CD8-positive, alpha-beta T cell (primary cell): ENCODE measurements at places on chromosomes 6 and 20.

DNA sequence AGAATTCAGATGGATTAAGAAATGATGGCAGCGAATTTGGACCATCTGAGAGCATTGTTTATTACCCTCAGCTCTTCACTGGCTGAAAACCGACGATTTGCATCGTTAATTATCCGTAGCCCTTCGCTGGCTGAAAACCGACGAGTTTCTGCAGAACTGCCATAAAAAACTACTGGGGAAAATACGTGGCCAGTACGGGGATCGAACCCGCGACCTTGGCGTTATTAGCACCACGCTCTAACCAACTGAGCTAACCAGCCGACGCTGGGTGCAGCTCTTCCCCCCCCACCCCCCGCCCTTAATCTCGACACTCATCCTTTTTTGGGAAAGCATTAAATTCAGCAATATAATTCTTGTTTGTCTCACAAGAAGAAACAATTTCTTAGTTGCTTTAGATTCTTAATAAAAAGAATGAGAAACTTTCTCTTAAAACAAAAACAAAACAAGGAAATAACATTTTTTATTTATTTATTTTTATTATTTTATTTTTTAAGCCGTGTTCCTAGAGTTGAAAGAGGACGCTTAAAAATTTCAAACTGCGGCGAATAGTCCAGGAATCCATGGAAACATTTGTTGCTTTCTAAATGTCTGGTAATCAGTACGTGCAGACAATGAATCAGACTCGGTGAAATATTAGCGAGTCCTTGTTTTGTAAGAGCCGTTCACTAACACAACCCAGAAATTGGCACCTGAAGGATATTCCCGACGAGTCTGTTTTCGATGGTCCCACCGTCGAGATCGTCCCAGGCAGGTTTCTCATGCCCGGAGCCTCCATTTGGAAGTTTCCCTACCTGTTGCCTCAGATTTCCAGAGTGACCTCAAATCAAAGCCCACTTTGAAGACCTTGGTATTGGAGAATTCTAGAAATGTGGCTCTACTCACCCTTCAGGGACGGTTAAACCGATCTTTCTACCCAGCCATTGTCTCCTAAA, 27.8 kb downstream of the PRSS16 start:
- no peak for DNase-seq

DNA sequence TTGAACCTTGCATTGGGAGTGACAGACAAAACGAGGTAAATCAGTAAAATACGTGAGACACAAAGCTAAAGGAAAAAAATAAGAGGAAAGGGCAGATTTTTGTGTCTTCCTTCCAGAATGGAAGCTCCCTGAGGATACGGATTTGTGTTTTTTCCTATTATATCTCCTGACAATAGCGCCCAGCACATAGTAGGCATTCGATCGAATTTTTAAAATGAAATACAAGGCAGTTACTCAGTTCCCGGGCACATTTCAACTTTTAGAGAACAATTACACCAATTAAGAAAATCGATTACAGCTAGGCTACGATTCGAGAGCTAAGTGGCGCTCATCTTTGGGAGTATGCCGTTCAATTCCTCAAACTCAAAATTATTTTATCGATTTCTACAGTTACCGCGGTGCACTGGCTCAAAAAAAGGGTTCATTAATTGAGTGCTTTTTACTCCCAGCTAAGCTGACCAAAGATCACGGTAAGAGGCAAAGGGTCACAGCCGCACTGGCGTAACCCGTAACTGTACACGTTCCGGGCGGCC, 443 bp downstream of the RMND1 start:
- no peak for DNase-seq

DNA sequence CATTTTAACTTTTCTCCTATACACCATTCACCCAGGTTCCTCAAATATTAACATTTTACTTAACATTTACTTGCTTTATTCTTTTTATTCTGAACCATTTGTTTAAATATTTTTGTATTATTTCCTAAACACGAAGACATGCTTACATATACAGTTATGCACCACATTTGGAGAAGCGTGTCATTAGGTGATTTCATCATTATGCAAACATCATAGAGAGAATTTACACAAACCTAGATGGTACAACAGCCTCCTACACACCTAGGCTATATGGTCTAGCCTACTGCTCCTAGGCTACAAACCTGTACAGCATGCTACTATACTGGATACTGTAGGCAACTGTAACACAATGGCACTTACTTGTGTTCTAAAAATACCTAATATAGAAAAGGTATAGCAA, 6.6 kb downstream of the TDP2 start:
- no peak for DNase-seq

- no peak for DNase-seq
These were observed 10.2 kb downstream of the ASXL1 start for GRCh38 chr20:32368323-32368722.

- no peak for DNase-seq
These were observed 32.4 kb upstream of the RPP40 start for GRCh38 chr6:5036269-5036668.

GRCh38 chr6:31568537-31568961, 3.5 kb upstream of the LTA start:
- peak; percentile 69 for DNase-seq

DNA sequence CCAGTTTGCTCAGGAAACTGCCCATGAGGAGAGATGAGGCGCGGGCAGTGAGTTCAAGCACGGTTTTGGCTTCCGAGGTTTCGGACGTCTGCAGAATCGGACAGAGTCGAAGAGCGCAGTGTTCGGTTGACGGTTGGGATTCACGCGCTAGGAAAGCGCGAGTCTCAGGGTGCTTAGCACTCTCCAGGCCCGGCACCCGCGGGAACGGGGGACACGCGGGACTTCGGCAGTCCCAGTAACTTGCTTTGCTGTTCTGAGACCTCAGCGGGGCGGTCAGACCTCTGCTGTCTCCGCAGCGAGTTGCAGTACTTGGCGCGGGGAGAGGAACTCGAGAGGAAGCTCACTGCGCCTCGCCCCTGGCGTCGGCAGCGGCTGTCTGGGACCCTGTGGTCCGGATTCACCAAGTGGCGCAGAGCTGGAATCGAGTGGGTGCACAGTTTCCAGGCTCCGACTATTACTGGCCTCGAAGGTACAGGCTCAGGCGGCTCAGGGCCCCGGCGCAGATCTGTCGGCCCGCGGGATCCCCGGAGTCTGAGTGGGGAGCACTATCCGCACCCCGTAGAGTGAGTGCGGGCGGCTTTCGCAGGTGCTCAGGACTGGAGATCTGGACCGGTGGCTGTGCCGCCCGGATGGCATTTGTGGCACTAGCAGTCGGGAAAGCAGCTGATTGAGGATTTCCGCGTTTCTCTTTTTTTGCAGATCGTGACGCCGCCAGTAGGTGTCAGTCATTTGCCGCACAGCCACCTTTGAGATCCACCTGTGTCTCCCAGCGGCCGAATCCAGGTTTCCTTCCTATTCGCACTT, at the start of gene POM121L2:
Gene POM121L2, minus strand, starts transcription at position 128 of the 804 bp plus-strand sequence. Its CDS starts 103 bp downstream, at position 25.
- DNase-seq, result peak; percentile 38

GRCh38 chr6:83592770-83593394, 80.5 kb downstream of the PRSS35 start:
- no peak for DNase-seq

DNA sequence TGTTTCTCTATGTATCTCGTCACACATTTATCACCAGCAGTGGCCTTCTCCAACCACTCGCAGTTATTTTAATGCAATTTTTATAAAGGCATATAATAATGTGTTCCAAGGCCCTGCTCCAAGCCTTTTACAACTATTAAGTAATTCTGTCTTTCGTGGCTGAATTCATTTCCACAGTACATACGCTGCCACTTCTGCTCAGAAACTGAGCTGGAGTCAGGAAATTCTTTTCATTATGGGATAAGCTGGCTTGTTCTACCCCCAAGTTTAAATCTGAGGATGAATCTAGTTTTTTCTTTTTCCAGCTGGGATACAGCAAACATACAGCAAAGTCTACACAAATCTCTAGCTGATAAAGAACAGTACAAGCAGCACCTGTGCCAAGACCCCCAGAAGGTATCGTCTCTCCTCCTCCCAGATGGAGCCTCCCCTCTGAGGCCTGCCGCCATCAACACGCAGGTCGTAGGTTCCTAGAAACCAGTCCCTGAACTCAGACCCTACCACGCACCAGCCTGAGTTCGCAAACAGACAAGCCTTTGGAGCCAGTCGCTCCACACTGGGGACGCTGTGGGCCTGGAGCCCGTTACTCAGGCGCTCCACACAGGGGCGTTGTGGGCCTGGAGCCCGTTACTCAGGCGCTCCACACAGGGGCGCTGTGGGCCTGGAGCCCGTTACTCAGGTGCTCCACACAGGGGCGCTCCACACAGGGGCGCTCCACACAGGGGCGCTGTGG, 263.5 kb downstream of the THBS2 start:
- DNase-seq, result no peak

GRCh38 chr6:131861381-131861780, 53.6 kb downstream of the ENPP1 start:
- DNase-seq, result no peak

- no peak for DNase-seq
These were observed 161.3 kb upstream of the GGTLC1 start for GRCh38 chr20:24149881-24150307.

- DNase-seq, result peak; percentile 24
These were observed 516 bp upstream of the IRF4 start for GRCh38 chr6:390914-391558.

DNA sequence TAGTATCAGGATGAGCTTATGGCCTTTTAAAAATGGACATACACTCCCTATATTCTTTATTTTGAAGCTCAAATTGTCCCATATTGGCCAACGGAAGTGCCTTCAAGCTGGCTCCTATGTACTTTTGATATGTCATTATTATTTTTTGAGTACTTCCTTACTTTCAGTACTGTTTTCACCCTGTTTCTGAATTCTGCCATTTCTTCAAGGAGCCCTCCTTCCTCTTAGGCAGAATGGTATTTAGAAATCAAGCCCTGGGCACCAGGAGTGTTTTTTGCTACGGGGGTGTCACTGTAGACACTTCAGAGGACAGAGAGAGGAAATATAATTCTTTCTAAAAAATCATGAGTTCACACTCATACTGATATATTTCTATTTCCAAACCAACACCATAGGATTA, 5.5 kb upstream of the MYLK4 start:
- no peak for DNase-seq

GRCh38 chr20:58160451-58161061, 67.9 kb downstream of the ANKRD60 start:
- no peak for DNase-seq

DNA sequence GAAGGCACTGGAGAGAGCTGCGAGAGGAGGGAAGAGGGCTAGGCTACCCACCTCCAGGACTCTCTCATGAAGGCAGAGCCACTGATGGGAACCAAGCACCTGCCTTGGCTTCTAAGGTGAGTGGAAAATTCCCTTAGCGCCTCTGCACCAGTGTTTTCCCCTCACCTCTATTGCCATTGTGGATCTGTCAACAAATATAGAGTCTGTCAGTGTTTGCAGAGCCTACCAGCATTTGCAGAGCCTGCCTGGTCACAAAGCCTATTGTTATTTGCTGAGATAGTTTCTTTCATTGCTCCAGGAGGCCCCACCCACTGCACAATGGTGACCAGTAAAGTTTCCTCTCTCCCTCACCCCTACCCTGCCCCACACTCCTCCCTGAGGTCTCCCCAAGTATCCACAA, 141.9 kb downstream of the MRPL14 start:
- DNase-seq, result no peak

DNA sequence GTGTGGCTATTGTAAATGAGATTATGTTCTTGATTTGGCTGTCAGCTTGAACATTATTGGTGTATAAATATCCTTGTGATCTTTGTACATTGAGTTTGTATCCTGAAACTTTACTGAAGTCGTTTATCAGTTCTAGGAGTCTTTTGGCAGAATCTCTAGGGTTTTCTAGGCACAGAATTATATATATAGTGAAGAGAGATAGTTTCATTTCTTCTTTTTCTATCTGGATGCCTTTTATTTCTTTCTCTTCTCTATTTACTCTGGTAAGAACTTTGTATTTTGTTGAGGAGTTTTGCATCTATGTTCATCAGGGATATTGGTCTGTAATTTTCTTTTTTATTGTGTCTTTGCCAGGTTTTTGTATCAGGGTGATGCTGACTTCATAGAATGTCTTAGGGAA, 589.2 kb upstream of the MAN1A1 start:
- DNase-seq, result no peak

DNA sequence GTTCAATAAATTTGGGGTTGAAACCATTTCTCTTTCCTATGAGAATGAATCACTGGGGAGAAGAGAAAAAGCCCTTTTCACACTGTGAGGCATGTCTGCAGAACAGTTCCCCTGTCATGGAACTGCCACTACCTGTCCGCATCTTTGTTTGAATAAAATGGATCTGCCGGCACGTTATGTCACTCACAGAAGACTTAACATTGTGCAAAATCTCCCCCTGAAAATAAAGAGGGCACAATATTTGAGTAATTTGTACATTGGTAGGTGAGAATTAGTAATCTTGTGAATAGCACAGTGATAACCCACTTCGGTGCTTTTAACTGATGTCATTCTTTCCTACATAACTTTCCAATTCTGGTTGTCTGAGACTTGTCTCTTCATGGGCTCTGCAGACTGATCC, 804.0 kb downstream of the C6orf118 start:
- DNase-seq, result no peak

DNA sequence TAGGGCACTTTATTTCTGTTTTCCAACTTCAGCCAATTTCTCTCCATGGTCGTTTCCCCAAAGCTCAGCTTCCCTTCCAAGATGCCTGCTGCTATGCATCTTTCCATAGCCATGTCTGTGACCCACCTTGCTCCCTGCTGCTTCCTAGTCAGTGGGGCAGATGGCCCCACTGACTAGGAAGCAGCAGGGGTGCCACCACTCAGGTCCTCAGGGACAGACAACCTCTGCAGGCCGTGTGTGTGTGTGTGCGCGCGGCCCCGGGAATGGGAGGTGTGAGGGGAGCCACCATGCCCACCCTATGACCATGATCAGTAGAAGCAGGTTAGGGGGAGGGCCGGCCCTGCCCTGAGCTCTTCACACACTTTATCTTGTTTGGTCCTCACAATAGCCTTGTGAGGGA, 2.7 kb upstream of the IP6K3 start:
- no peak for DNase-seq

- no peak for DNase-seq
These were observed 4.8 kb downstream of the COL9A1 start for GRCh38 chr6:70298068-70298467.

DNA sequence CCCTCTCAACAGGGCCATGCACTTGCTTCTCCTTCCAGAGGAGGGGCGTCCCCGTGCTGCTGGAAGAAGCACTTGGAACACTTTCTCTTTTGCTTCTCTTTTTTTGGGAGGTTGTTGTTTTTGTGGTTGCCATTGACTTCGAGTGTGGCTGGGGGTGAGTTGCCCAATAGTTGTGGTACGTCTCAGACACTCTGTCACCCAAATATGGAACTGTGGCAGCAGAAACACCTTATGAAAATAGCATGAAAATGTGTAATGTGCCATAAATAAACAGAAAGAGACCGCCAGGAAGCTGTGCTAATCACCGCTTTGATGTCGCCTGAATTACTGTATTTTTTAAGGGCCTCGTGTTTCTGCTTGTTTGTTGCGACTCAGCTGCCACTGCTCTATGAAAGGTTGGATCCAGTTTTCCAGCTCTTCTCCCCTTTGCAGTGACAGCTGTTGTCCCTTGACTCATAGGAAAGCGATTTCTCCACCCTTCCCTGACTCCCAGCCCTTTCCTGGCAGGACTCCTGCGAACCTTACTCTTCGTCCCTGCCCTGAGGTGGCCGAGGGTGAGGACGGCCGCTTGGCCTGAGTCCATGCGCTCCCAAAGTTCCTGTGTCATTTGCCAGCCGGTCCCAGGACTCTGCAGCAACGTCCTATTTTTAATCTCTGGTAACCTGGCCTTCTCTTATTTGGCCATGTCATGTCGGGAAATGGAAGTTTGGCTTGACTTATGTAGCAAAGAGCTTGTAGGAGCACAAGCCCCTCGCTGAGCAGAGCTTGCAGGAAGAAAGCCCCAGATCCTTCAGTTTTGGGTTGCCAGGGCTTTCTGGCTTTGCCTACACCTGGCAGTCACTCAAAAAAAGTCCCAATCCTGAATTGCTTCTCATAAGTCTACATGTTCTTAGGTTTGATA, 694.6 kb downstream of the QKI start:
- DNase-seq, result no peak
